ENCODE measurements at places on chromosomes 13 and 19.

DNA sequence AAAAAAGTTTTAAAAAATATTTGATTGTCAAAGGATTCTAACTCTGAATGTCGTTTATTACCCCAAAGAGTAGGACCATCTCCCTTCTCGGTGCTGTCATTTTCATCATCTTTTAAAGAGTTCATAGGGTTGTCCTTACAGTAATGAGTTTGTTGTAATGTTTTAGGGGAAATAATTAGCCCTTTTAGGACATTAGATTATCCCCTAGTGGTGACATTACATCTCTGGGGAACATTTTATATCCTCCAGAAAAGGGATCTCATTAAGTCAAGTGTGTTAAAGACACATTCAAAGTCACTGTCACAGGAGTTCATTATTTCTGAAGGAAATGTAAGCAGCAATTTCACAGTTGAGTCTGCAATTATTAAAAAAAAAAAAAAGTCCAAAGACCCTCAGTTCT lies 99.3 kb upstream of the GJB6 start:
- no peak for DNase-seq

DNA sequence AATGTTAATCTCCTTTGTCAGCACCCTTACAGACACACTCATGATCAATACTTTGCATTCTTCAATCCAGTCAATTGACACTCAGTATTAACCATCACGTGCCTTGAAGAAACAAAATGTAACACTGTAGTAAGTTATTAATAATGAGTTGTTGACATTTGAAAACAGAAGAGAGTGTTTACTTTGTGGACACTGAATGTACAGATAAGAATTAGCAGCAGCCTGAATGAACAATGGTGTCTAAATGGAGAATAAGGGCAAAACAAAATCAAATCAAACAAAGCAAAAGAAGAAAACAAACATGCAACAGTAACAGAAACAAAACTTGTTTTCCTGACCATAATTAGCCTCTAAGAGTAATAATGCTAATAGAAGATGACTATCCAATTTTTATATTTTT lies 1191.1 kb upstream of the MIR17HG start:
- DNase-seq: no peak

- no peak for DNase-seq
Measured at GRCh38 chr13:101523154-101524131, 71.0 kb downstream of the ITGBL1 start.

DNA sequence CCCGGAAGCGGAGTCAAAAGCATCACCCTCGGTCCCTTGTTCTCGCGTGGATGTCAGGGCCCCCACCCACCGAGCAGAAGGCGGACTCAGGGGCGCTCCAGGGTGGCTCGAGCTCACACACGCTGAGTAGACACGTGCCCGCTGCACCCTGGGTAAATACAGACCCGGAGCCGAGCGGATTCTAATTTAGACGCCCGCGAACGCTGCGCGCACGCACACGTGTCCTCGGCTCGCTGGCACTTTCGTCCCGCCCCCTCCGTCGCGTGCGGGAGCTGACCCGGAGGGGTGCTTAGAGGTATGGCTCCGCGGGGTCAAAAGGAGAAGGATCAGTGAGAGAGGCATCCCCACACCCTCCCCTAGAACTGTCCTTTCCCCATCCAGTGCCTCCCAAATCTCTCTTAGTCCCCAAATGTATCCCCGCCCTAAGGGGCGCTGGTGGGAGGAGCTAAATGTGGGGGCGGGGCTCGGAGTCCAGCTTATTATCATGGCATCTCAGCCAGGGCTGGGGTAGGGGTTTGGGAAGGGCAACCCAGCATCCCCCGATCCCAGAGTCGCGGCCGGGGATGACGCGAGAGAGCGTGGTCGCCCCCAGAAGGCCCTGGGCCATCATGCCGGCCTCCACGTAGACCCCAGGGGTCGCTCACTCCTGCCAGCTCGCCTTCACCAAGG lies 451 bp upstream of the ICAM5 start:
- DNase-seq: peak; percentile 82

DNA sequence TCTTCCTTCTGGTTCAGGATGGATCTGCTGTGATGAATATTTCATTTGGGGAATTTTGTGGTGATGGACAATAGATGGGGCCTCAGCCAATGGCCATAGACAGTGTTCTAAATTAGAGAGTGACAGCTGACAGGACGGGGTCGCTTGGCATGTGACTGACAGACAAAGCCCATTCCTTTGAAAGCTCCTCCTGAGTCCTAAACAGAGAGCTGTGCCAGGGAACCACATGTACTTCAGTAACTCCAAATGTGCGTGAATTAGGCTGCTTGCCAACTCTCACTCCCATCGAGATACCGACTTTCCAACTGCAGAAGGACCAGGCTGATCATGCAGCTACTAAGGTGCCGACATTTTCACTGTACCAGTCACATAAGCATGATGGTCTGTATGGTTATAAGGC lies 187.7 kb downstream of the SHISA2 start:
- no peak for DNase-seq

- DNase-seq: no peak
Measured at GRCh38 chr19:48568345-48568886, 16.4 kb downstream of the SULT2B1 start.

GRCh38 chr19:37505958-37506386 lies 767 bp upstream of the ZNF793 start:
- no peak for DNase-seq

DNA sequence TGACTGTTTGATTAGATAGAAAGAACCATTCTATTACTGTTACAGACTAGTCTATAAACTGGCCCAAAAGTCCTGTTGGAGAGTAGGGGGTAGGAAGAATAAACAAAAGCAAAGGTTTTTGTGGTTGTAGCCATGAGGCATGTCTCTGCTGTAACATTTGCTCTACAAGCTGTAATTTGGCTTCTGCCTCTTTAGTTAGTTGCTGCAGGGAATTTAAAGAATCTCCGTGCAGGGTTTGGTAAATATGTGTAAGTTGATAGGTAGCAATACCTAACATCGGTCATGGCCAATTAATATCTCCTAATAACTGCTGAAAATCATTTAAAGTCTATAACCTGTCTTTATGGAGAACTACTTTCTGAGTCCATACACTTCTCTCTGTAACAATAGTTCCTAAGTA lies 13.0 kb downstream of the FPR3 start:
- DNase-seq: no peak

GRCh38 chr13:82772816-82773215 lies 1109.5 kb downstream of the SLITRK1 start:
- DNase-seq: no peak

GRCh38 chr13:45353895-45354294 lies 12.9 kb upstream of the TPT1 start:
- DNase-seq: no peak

DNA sequence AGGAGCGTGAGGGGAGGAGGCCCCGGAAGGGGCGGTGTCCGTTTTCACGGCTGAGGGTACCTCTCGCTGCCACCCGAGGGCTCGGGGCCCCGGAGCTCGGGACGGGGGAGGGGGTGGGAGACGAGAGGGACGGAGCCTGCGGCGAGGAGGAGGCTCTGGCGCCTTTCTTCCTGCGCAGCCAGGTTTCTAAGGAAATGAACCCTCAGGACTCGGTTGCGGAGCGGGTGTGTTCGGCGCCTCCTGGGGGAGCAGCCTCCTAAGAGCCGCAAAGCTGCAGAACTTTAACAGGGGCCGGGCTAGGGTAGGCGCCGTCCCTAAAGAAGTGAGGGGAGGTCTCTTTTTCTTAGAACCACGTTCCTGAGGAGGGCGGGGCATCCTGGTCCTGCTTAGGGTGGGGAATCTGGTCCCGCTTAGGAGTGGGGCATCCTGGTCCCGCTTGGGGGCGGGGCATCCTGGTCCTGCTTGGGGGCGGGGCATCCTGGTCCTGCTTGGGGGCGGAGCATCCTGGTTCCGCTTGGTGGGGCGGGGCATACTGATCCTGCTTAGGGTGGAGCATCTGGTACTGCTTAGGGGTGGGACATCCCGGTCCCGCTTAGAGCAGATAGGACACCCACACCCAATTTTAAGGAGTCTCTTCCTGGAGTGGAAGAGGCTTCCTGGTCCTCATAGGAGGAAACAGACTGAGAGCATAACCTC lies 6.2 kb downstream of the SYT5 start:
- DNase-seq: peak; percentile 64

GRCh38 chr13:99590519-99591011 lies 89.3 kb downstream of the TM9SF2 start:
- DNase-seq: no peak

DNA sequence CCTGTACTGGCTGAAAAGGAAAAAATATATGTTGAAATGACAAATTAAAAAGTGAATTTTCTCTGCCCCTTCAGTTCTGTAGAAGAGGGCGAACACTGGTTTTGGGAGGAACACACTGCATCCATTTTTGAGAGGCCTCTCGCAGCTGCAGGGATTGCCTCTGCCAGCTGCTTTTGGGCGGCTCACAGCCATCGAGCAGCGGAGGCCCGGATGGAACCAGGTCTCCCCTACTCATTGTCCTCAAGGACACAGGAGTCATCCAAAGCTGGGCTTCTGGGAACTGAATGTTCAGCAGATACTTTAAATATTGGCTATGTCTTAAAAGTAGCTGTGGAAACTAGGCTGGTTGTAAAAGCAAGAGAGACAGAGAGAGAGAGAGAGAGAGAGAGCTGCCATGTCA lies 17.1 kb downstream of the RCBTB2 start:
- DNase-seq: no peak

DNA sequence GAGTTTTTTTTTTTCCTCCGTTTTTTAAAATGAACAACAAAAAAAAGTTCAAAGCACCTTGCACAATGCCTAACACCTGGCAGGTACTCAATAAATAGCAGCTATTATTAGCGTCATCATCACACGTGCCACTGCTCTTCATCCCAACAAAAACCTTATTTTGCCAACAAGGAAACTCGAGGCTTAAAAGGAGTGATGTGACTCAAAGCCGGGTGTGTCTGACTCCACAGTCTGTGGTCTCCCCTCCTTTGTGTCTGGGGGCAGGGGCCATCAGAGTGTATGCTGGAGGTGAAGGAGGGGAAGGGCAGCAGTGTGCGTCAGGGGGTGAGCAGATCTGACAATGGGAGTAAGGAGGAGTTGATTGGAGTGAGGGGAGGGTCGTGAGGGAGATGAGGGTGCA lies 34.1 kb upstream of the POU2F2 start:
- no peak for DNase-seq

DNA sequence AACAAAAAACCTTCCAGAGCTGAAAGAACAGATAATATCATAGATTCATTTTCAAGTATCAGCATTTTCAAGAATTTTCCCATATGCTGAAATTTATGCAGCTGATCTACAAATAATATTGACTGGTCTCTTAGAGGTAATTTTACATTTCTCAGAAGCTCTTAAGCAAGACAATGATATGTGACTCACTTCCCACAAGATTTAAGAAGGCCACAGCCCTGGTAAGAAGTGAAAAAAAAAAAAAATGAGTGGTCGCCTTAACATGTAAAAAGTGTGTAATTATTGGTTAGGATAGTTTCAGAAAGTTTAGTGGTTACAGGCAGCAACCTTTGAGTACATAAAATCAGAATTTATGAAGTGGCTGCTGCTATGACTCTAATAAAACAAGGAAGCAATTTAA lies 54.5 kb downstream of the NUFIP1 start:
- no peak for DNase-seq

DNA sequence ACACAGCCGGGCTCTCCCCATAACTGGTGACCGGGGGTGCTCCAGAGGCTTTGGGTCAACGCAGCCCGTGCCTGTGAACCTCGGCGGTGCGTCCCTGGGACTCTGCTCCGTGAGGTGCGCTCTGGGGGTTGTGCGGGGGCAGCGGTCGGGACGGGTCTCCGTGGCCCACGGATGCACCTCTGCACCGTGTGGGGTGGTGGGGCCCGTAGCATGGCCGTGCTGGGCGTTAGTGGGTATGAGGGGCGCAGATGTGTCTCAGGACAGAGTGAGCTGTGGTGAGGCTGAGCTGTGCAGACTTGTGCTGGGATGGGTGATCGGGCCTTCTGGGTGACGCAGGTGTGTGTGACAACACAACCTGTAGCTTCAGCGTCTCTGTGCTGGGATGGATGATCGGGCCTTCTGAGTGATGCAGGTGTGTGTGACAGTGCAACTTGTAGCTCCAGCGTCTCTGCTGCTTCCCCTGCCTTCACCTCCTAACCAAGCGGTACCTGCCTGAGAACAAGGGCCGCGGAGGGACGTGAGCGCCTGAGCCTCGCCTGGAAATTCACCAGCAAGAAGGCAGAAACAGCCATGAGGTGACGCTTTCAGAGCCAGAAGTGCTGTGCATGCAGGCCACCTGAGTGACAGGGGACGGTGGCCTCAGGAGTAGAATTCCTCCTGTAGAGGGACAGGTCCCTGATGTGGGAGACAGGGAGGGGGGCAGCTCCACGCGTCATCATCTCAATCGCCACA lies 599 bp downstream of the ZNF331 start:
- DNase-seq: no peak

DNA sequence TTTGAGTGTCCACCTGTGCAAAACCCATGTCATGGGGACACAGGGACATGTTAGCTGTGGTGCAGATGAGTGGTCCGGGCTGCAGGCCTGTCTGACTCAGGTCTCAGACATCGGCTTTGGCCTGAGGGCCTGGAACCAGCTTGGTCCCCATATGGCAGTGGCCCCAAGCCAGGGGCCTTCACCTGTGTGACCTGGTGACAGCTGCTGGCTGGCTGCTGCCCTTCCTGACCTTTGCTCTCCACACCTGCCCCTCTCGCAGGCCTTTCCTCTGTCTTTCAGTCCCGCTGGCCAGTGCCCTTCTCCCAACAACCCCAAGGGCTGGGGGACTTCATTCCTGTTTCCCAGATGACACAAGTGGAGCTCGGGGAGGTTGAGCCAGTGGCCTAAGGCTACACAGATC lies 22.9 kb upstream of the LDLR start:
- DNase-seq: no peak

GRCh38 chr19:3369337-3370213 lies 3.2 kb downstream of the NFIC start:
- no peak for DNase-seq
